CD4-positive, alpha-beta T cell (primary cell): ENCODE measurements at places on chromosomes 1 and 21.

- no peak for DNase-seq
Observed at GRCh38 chr1:24915816-24916602, 14.1 kb downstream of the RUNX3 start.

DNA sequence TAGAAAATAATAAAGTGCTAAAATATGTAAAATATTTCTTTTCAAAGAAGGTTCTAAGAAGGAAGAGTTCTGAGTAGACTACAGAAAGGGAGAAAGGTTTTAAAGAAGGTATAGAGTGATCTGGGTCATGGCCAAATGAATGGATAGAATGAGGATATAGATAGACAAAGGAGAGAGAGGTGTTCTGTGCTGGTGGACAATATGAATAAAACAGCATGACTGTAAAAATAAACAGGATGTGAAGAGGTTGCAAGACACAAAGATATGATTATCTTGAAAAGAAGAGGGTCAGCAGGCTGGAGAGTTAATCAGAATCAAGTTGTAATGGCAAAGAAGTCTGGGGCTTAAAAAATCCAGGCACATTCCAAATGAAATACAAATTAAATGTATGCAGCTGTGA, 86.7 kb upstream of the GNG4 start:
- DNase-seq: no peak

DNA sequence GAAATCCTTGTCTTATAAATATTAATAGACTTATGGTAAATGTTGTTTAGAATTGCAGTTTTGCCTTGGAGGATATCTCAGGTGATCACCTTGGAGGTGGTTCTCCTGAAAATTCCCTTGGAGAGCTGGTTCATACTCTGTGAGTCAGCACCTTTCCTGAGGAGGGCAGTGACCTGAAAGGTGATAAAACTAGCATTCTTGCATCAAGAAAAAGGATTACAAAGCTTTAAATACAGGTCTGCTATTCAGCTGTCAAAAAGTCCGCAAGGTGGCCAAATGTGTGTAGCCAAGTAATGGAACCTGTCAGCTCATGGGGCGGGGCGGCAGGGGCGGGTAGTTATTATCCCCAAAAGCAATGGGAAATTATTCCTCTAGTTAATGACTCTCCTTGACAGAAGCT, 52.8 kb upstream of the EDARADD start:
- DNase-seq: no peak

GRCh38 chr1:226210571-226211176, 12.8 kb upstream of the MIXL1 start:
- no peak for DNase-seq

GRCh38 chr1:210418863-210419650, 90.4 kb downstream of the HHAT start:
- DNase-seq: no peak

DNA sequence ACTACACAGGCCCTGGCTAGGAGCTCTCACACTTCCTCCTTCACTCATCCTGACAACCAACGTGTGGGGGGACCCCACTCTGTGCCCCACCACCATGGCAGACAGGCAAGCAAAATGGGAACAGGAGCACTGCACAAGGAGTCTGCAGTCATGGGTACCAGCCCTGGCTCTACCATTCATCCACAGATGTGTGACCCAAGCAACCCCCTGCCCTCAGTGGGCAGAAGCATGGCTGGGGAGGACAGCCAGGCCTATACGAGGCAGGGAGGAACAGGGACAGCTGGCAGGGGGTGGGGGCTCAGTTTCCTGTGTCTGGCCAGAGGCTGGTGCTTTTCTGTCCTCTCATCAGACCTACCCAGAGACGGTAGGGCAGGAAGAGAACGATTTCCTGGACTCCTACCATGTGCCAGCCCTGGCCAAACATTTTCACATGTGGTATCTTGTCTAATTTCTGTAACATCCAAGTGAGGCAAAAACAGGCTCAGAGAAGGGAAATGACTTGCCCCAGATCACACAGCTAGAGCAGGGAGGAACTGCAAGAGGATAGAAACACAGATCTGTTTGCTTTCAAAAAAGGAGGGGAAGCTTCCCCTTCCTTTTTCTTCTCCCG, 178.0 kb downstream of the HIVEP3 start:
- no peak for DNase-seq

GRCh38 chr21:36671836-36672235, 27.1 kb upstream of the SIM2 start:
- DNase-seq: no peak

GRCh38 chr1:66503841-66504470, 30.0 kb upstream of the SGIP1 start:
- DNase-seq: no peak

GRCh38 chr21:41451753-41452676, 26.0 kb downstream of the MX1 start:
- no peak for DNase-seq

DNA sequence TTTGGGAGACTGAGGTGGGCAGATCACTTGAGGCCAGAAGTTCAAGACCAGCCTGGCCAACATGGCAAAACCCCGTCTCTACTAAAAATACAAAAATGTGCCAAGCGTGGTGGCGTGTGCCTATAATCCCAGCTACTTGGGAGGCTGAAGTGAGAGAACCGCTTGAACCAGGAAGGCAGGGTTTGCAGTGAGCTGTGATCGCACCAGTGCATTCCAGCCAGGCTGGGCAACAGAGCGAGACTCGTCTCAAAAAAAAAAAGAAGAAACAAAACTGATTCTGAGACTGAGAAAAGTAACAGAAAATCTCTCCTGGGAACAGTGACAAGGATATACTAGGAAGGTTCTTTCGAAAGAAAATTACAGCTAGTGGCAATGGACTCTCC, 20.9 kb downstream of the USP48 start:
- DNase-seq: no peak

GRCh38 chr1:90708826-90709225, 8.3 kb downstream of the BARHL2 start:
- no peak for DNase-seq

DNA sequence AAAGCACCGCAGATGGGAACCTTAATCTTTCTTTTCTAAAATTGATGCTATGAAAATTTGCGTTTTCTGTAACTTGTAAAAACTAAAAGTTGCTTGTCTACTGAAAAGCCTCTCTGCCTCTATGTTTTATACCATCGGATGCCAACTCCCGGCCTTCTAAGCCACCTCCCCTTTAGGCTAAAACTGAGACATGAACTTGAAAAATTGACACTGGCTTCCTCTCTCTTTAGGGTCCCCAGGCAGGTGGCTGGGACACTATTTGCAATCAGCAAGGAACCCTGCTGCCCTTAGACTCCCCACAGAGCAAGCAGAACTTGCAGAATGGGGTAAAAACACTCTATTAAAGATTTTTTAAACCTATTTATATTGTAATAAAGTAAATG, 151.1 kb upstream of the CAMK1G start:
- no peak for DNase-seq

DNA sequence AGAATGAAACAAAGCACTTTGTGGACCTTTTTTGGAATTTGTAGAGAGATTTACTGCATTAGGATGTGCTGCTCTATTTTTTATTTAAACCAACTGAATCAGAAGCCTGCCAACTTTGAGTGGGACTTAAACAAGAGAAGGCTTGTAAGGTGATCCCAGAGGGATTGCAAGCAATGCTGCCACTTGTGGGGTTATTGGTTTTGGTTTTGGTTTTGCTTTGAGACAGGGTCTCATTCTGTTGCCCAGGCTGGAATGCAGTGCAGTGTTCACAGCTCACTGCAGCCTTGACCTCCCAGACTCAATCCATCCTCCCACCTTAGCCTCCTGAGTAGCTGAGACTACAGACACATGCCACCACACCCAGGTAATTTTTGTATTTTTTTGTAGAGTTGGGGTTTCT, 32.2 kb upstream of the GNG5 start:
- DNase-seq: no peak

DNA sequence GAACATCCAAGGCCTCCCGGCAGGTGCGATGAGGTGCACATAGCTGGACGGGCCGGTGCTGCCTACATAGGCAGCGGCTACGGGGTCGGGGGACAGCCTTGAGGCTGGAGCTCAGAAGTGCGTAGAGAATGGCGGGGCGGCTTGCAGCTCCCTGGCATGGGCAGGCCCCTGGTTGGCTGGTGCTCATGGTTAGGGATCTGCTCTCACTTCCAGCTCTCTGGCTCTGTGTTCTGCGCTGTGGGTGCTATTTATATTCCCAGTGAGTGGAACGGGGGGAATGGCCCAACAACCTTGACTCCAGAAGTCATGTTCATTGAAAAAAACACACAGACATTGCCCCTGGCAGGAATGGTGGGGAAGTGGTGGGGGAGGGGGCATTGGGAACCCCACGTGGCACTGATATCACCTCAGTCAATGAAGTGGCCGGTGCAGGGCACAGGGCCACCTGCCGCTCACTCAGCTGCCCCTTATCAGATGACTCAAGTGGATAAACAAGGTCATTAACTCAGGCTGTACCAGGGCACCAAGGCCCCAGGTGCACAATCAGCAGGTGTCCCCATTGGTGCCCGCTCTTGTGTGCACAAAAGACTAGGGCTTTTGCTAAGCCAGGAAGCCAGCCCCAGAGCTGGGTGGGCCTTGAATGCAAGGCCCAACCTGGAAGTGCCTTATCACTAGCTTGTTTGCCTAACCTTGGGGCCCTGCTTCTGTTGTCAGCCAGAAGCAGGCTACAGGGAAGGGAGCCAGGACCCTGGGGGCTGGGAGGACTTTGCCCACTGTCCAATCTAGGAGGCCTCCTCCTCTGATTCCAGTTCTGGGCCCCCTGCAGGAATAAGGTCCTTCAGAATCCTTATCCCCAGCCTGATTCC, at the start of gene NR0B2:
Gene NR0B2, minus strand, starts transcription at position 222 of the 866 bp plus-strand sequence. Its CDS starts 35 bp downstream, at position 187.
- no peak for DNase-seq

DNA sequence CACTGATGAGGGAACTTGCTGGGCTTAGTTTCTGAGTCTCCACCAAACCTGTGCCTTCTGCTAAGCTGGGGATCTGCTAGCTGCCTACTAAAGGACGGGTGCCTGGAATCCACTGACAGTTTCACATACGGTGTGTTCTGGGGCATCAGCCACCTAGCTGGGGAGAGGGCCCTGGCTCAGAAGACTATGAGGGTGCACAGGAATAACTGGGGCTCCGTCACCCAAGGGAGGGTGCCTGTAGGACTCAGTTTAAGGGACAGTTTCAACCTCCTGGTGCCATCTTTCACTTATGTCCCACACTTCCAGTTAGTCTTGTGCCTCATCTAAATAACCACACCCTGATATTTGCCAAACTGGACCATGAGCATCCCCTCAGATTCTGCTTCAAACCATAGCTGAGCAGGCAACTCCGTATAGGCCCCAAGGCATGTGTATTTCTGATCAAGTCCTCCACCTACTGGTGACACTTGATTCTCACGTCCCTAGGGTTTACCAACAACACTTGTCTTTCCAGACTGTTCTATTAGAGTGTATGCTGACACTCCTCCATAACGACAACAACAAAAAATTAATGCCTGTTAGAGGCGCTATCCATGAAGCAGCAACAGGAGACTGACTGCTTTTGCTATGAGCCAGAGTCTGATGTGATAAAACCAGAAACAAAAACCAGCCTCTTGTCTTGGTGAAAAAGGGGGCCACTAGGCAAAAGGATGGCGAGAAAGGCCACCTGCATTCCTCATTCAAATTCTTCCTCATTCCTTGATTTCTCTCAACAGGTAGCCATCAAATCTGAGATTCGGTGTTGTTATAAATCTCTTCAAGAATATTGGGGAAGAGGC, 55.0 kb upstream of the PAXBP1 start:
- DNase-seq: no peak

DNA sequence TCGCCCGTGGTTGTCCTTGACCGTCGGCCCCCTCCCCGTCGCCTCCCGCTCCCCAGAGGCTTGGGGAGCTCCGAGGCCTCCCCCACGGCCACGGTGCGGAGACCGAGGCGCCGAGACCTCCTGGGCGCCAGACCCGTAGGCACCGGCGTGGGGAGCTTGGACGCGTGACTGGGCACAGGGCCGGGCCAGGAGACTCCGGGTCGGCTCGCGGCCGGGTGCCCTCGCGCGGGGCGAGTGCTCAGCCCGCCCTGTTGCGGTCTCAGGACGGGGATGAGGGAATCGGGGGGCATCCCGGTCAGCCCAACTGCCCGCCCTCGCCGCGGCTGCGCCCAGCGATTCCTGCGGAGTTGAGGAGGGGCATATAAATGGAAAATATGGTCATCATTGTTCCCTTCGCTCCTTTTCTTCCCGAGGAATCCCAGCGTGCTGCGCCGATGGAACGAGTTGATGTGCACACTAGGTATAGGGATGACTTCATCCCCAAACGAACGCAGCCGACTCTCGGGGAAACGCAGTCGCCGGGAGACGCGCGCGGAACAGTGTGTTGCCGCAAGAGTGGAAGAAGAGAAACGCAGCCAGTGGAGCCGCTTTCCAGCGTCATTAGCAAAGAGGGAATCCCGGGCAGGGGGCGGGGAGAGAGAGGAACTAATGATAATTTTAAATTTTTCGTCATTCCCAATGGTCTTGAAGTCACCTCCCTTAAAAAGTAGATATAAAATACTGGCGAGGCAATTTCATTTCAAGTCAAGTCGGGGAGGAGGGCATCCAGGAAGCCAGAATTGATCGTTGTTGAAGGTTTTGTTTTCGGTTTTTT, 747 bp upstream of the ENAH start:
- DNase-seq: peak; percentile 7

GRCh38 chr1:183137782-183138181, 48.3 kb upstream of the LAMC2 start:
- DNase-seq: no peak

GRCh38 chr1:205374210-205375078, 17.7 kb upstream of the KLHDC8A start:
- no peak for DNase-seq

- DNase-seq: no peak
Observed at GRCh38 chr21:43696214-43696613, 22.7 kb upstream of the PDXK start.

GRCh38 chr1:43887748-43888147, 45.9 kb upstream of the ARTN start:
- DNase-seq: no peak

- DNase-seq: no peak
Observed at GRCh38 chr1:232635778-232636356, 5.9 kb upstream of the SIPA1L2 start.

- DNase-seq: no peak
Observed at GRCh38 chr1:152970495-152970894, at the start of gene SPRR4. Gene SPRR4, plus strand, starts transcription at chr1:152970648. Its CDS starts 1,243 bp downstream, at chr1:152971891.
